ENCODE measurements at places on chromosomes 11 and 22.

GRCh38 chr11:111766834-111767142 is 599 bp upstream of the PPP2R1B start:
- DNase-seq: no peak

GRCh38 chr11:21321072-21321471 is 651.7 kb downstream of the NELL1 start:
- DNase-seq: no peak

GRCh38 chr11:86091566-86091965 is 22.7 kb upstream of the PICALM start:
- no peak for DNase-seq

DNA sequence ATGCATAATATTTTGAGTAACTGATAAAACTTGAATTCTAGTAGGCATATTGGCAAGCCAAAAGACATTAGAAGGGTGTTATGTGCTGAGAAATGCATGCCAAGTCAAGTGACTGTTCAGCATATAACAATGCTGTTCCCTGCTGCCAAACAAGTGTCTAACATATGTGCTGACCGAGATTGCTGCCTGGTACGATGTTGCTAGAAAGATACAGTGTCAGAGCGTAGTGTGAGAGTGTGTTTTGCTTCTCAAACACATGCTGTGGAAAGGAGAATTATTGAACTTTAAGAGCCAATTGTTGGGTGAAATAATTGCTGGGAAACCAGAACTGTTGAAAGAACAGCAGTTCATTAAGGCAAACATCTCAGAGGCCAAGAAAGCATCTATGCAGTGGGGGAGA is 71.3 kb upstream of the GRIA4 start:
- DNase-seq: no peak

GRCh38 chr11:32068134-32068870 is 22.6 kb upstream of the RCN1 start:
- DNase-seq: no peak

DNA sequence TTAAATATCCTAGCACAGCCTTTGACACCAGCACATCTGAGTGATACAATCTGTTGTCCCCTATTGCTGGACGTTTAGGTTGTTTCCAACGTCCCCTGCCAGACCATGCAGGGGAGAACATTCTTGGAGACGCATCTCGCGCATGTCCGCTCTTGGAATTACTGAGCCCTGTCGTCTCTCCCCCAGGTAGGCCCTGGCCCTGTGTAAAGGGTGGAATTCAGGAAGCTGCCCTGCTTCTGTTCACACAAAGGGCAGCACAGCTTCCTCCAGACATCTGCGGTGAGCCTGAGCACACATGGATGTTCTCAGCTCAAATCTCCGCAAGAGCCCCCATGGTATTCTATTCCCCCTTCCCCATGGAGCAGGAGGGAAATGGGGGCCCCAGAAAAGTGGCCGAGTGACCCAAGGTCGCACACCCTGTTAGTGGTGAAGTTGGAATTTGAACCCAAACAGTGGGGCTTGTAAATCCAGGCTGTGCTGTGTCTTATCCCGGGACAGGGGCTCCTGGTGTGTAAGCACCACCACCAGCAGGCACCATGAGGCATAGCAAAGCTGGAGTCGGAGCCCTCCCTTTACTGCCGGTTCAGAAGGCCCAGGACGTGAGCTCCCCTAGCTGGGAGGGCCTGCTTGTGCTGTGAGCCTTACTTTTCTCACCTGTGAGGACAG is 5.0 kb upstream of the FGF19 start:
- DNase-seq: no peak

GRCh38 chr11:20000351-20001134 is 159.7 kb downstream of the DBX1 start:
- no peak for DNase-seq

GRCh38 chr22:44926124-44926475 is 83.7 kb downstream of the PHF21B start:
- DNase-seq: no peak

DNA sequence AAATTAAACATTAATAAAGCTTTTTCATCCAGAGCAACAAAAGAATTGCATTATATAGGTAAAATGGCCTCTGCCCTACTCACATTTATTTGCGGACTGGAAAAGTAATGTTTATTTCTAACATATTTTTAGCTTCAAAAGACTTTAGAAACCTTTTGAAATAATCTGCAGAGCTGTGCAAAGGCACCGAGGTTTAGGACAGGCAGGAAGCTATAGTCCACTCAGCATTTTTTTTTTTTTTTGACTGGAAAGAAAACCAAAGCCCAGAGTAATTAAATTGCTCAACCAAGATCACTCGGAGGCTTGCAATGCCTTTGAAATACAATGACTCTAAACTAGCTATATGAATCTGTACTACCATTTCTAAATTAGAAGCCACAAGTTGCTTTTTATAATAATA is 19.1 kb downstream of the BARX2 start:
- no peak for DNase-seq

GRCh38 chr11:104968856-104969776 is 742 bp upstream of the CASP4 start:
- no peak for DNase-seq

DNA sequence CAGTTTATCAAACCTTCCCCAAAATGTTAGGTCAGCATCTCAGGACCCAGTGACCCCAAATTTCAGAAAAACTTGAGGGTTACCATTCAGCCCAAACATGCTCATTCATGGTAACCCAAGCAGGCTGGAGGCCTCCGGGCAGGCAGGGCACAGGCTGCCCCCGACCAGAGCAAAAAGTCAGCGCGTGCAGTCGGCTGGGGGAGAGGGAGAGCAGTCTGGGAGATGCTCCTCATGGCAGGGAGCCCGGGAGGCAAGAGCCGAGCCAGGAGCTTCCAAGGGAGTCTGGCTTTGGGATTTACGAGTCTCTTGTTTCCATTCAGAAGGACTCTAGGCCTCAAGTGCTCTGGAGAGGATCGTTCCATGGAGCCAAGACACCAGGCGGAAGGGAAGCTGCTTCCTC is 45.7 kb downstream of the RPUSD4 start:
- no peak for DNase-seq

DNA sequence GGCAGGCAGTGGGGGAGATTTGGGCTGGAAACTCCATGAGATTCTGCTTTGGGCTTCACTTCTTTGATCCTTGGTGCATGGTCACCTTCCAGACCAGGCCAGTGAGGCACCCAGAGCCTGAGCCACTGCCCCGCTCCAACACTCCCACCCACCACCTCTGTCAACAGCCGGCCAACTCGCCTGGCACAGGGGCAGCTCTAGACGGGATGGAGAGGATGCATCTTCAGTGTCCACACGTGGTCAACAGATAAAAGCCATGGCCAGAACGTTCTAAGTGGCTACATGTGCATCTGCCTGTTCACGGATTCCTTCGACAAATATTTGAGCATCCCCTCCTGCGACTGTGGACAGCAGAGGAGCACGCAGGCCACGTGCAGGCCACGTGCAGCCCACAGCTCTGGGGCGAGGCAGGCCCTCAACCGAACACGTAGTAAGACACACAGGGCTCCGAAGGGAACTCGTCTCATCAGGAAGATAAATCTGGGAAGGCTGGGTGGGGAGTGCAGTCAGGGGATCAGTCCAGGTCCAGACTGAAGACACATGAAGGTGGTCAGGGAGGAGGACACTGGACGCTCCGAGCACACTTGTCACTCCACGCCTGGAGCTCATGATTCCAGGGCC is 1.2 kb downstream of the LRRC56 start:
- DNase-seq: no peak

- no peak for DNase-seq
Measured at GRCh38 chr22:48757581-48757980, 1070.1 kb downstream of the BRD1 start.

DNA sequence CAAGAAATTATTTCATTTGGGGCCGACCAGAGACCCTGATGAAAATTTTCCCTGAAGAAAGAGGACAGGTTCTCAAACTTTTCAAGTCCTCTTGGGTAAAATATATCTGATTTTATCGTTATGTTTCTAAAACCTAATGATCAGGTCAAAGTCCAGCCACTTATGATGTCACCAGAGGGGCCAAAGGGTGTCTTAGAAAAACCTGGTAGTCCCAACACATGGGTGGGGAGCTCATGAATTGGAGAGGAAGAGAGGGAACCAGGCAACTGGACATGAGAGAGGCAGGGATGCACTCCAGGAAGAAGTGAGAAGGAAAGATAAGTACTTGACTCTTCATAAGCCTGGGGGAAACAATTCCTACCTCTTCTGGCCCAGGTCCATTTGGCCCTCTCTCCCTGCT is 9.2 kb downstream of the SLC5A1 start:
- DNase-seq: no peak

GRCh38 chr11:91791171-91791468 is 433.5 kb upstream of the FAT3 start:
- DNase-seq: no peak

DNA sequence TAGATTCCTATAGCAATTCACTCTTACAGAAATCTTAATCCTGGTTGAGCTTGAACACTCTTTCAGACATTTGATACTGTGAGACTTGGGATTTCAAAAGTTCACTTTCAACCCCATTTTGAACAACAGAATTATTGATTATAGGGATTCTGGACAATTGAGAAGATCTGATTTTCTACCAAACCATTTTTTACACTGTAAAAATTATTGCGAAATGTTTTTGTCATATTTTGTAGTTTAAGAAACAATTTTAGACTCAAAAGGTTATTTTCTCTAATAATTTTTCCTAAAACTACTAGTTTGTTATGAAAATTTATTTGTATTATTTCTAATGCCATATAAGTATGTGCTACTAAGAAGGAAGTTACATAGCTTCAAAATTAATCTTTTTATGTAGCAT is 36.4 kb downstream of the PIWIL4 start:
- no peak for DNase-seq

- no peak for DNase-seq
Measured at GRCh38 chr11:35302398-35302797, 117.0 kb downstream of the SLC1A2 start.

GRCh38 chr22:27992294-27993165 is 73.5 kb upstream of the PITPNB start:
- DNase-seq: no peak

- DNase-seq: no peak
Measured at GRCh38 chr11:69650081-69650831, 9.3 kb downstream of the CCND1 start.

DNA sequence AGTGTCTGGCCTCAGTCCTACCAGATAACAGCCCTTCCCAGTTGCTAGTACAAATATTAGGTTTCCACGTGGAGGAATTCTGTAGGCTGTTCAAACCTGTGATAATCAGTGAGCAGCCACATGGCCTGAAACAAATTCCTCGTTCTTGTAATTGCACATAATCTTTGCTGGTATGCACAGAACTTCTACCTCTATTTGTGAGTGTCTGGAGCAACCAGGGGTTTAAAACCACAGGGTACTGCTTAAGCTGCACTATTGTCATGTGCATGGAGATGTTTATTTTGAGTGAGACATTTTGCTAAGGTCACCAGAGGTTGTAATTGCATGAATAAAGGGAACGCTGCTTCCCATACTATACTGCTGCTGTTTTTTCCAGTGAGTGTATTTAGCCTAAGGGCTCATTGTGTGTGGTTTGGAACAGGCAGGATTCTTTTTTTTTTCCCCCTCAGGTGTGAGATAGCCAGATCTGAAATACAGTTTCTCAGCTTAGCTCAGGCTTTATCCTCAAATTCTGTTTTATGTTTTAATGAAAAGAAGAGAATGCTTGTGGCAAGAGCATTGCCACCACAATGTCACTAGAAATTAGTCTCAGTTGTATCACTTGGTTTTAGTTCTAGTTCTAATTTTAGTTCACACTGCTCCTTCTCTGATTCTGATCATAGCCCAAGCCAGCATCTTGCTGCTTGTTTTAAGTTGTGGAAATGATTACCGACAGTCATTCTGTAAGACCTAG is 60.5 kb downstream of the CYB5R2 start:
- no peak for DNase-seq

GRCh38 chr22:37739611-37740049 is 42.8 kb downstream of the TRIOBP start:
- no peak for DNase-seq

- DNase-seq: no peak
Measured at GRCh38 chr11:101305496-101305895, 175.9 kb upstream of the PGR start.

DNA sequence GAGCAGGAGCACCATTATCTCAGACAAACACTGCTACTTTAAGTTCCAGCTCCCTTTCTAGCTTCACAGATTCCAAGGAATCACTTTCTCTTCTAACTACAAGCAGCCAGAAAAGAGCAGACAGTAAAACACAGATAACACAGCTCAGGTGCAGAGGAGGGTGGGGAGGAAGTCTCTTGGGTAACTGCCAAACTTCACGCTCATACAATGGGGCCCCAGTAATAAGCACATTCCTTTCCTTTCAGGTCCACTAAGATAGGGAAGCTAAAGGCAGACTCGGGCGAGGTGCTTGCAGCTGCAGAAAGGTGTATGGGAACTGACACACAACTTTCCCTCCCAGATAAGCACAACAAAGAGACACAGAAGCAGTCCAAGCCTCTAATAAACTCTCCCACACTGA is 69.2 kb upstream of the OR9G4 start:
- DNase-seq: no peak

DNA sequence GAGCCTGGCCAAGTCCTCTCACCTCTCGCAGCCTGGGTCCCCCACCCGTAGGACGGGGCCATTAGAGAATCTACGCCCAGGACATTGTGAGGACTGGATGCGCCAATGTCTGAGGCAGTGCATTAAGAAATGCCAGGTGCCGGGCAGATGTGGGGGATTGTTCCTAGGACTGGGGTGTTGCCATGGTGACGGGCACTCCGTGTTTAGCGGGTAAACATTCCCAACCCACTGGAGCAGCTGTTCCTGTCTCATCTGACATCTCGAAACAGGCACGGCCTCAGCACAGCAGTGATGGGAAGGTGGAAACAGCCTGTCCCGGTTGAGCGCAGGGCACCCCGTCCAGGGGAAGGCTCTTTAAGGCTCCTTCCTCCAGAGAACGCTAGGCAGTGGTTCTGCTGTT is 99.6 kb upstream of the RTL6 start:
- no peak for DNase-seq

GRCh38 chr11:13224324-13224723 is 53.3 kb upstream of the BMAL1 start:
- DNase-seq: no peak

GRCh38 chr11:102194257-102194656 is 84.0 kb downstream of the YAP1 start:
- DNase-seq: no peak

- DNase-seq: no peak
Measured at GRCh38 chr11:126420698-126421256, 65.3 kb downstream of the ST3GAL4 start.

DNA sequence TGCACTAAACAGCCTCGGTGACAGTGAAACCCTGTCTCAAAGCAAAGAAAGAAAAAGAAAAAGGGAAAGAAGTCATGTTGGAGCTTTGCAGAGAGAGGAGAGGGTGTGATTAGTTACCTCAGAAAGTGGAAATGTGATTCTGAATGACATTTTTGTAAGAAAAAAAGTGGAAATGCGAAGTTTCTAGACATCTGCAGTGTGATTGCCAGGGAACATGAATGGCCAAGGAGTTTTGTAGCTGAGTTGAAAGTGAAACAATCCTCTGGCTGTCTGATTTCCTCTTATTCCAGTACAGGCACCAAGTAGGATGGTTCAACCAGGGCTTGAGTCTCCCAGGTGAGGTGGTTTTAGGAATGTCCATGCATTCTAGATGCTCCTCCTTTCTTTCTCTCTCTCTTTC is 17.8 kb upstream of the SYVN1 start:
- no peak for DNase-seq
